Stimulated activated CD8-positive, alpha-beta memory T cell treated with anti-CD3 and anti-CD28 coated beads, Interleukin-2, amount 100 ng/mL, for 48 hours (primary cell): ENCODE measurements at places on chromosomes 16 and 17.

DNA sequence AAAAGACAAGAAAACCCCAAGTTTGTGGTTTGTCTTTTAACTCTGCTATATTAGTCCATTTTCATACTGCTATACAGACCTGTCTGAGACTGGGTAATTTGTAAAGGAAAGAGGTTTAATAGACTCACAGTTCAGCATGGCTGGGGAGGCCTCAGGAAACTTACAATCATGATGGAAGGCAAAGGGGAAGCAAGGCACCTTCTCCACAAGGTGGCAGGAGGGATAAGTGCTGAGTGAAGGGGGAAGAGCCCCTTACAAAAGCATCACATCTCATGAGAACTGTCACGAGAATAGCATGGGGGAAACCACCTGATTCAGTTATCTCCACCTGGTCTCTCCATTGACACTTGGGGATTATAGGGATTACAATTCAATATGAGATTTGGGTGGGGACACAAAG, 13.5 kb upstream of the ADAM11 start:
- no peak for DNase-seq

- DNase-seq: no peak
Measured at GRCh38 chr17:33084755-33085154, 93.1 kb downstream of the SPACA3 start.

DNA sequence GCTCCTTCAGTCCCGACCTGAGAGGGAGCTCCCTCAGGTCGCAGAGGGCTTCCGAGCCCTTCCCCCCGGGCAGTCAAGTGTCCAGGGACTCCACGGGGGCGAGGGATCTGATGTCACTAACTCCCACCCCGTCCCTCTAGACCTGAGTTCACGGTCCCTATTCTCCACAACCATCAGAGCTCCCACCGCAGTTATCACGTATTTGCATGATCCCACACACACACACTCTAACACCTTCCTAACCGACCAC, 3.7 kb upstream of the PER1 start:
- DNase-seq: no peak

DNA sequence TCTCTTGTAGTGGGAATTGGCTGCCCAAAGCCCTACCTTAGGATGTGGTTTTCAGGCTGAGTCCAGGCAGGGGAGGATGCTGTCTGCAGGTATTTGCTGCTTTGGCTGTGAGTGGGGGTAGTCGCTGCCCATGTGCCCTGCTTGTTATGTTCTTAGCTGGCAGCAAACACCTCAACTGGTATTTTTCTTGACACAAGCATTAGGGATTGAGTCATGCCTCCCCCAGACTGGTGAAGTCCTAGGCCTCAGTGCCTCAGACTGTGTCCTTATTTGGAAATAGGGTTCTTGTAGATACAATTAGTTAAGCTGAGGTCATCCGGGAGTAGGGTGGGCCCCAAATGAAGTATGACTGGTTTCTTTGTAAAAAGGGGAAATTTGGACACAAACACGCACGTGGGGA, 808.3 kb upstream of the EEF2KMT start:
- no peak for DNase-seq

DNA sequence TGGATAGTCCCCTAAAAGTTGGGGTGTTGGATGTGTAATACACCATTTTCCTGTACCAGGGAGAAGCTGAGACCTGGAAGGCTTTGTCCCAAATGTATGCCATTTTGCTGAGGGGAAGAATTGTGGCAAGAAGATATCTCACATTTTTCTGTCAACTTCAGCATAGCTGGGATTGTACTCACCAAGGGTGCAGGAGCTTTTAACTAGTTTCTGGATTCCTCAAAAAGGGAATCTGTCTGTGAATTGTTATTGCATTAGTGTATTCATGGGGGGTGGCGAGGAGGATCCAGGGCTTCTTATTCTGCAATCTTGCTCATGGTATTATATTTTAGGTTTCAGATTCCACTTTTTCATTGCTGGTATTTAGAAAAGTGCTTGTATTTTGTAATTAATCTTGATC, 208.2 kb upstream of the MYOCD start:
- DNase-seq: no peak

DNA sequence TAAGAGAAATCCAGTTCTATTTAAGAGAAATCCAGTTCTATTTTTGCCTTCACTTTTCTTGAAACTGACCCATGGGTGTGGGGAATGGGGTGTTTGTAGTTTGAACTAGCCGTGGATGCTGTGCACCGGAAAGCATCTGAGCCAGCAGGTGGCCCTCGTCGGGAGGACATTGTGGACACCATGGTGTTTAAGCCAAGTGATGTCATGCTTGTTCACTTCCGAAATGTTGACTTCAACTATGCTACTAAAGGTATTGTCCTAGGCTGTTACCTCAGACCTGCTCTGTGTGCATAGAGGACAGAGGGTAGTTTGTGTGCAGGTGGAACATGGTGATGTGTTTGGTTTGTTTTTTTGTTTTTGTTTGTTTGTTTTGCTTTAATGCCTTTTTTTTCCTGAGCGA, 3.3 kb downstream of the ATXN2L start:
- no peak for DNase-seq

- no peak for DNase-seq
Measured at GRCh38 chr16:86382067-86382773, 128.1 kb upstream of the FOXF1 start.

GRCh38 chr17:2904135-2904534, 107.9 kb downstream of the RAP1GAP2 start:
- DNase-seq: no peak

DNA sequence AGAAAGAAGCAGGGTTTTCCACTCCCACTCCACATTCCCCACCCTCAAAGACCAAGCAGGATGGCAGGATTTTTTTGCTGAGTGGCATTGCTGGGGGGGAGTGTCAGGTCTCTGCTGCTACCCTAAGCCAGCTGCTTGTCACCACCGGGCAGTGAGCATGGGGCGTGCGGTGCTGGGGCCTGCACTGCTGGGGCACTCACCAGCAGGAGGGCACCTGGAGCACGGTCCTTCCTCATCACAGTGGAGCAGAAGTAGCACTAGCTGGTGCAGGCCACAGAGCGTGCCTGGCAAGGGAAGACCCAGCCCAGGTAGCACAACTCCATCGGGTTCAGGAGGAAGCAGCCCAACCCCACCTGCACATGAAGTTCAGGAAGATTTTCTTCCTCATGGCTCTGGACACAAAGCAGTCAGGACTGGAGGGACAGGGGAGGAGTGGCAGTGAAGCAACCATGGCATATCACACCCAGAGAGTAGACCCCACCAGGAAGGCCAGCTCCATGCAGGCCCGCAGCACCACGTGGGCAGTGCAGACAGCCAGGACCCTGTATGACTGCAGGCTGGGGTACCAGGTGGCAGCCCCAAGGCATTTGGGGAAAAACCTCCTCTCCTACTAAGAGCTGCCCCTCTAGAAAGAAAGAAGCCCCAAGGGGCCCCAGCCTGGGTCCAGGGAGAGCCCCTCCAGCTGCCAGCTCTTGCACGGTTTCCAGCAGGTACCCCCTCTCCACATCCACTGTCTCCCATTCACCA, 16.7 kb upstream of the MYO18A start:
- DNase-seq: no peak

GRCh38 chr16:69179328-69180010, 7.5 kb upstream of the SNTB2 start:
- DNase-seq: no peak

GRCh38 chr17:82287868-82288801, 14.6 kb upstream of the CSNK1D start:
- DNase-seq: no peak

- DNase-seq: no peak
Measured at GRCh38 chr16:27334192-27334764, 20.5 kb downstream of the IL4R start.

DNA sequence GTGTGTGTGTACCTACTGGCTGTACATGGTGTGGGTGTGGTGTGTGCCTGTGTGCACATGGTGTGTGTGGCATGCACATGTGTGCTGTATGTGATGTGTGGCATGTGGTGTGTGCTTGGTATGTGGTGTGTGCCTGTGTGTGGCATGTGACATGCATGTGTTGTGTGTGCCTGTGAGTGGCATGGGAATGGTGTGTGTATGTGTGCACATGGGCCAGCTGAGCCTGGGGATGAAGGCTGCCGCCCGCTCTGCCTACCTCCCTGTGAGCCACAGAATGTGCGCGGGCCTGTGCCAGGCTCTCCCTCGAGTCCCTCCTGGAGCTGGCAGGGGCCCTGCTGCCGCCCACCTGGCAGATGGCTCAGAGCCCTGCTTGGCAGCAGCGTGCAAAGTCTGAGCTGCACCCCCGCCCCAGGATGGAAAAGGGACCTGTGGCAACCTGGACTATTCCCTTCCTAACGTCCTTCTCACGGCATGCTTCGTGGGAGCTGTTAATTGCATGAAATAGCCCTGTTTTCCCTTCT, 9.3 kb downstream of the PRSS27 start:
- DNase-seq: no peak

DNA sequence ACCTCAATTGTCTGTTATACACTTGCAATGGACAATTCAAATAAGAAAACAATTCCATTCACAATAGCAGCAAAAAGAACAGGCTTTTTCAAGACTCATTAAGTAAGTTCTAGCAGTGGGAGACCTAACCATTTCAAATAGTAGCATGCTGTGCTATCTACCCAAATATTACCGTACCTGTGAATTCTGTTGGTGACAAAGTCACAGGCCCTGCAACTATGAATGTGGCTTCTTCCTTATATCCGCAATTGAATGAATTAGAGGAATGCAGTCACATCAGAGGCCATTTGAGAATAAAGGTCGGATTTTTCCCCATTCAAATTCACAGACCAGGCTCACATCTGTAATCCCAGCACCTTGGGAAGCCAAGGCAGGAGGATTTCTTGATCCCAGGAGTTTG, 800 bp upstream of the NME4 start:
- DNase-seq: no peak

- DNase-seq: peak; percentile 78
Measured at GRCh38 chr17:48636177-48637018, 10.2 kb upstream of the HOXB9 start.

- no peak for DNase-seq
Measured at GRCh38 chr17:57597101-57597500, 148.0 kb downstream of the CCDC182 start.

GRCh38 chr17:51322390-51323029, 62.2 kb downstream of the UTP18 start:
- no peak for DNase-seq

DNA sequence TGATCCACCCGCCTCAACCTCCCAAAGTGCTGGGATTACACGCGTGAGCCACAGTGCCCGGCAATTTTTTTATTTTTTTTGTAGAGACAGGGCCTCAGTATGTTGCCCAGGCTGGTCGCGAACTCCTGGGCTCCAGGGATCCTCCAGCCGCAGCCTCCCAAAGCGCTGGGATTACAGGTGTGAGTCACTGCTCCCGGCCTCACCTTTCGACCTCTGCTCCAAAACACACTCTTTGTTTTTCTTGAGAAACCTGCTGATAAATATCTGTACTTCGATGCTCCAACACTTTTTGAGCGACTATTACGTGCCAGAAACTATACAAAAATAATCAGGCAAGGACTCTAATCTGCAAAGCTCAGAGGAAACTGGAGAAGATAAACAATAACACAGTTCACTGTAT, 1.0 kb downstream of the MED1 start:
- DNase-seq: no peak

DNA sequence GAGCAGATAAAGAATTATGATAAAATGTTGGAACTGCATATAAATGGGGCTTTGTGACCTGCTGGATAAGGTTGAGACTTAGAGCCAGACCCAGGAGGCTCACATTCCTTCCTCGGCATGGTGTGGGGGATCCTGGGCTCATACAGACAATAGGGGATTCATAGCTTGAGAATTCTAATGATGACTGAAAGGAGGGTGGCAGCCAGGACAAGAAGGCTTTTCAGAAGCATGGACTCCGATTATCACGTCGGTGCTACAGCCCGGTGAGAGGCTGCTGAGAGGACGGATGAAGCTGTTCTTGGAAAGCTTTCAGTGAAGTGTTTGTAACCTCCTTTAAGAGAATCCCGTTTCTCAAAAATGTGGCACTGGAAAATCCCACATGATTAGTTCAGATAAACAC, 167.2 kb downstream of the ANKFN1 start:
- DNase-seq: no peak

GRCh38 chr16:57899771-57900661, 70.9 kb downstream of the CNGB1 start:
- DNase-seq: peak; percentile 60
